ENCODE measurements at places on chromosomes 11 and 22.

DNA sequence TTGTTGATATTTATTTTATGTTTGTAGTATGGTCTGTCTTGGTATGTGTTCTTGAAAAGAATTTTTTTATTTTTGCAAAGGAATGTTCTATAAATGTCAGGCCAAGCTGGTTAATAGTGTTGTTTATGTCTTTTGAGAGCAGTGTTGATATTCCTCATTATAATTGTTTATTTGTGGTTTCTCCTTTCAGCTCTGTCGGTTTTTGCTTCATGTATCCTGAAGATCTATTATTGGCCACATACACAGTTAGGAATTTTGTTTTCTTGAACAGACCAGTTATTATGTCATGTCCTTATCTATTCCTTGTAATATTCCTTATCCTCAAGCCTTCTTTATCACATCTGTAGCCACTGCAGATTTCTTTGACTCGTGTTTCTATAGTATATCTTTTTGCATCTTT is 56.5 kb downstream of the PDHX start:
- DNase-seq = no peak

GRCh38 chr11:13216711-13217075 is 60.9 kb upstream of the BMAL1 start:
- no peak for DNase-seq

- peak; percentile 84 for DNase-seq
Measured at GRCh38 chr11:110797453-110797852, 85.2 kb upstream of the ARHGAP20 start.

DNA sequence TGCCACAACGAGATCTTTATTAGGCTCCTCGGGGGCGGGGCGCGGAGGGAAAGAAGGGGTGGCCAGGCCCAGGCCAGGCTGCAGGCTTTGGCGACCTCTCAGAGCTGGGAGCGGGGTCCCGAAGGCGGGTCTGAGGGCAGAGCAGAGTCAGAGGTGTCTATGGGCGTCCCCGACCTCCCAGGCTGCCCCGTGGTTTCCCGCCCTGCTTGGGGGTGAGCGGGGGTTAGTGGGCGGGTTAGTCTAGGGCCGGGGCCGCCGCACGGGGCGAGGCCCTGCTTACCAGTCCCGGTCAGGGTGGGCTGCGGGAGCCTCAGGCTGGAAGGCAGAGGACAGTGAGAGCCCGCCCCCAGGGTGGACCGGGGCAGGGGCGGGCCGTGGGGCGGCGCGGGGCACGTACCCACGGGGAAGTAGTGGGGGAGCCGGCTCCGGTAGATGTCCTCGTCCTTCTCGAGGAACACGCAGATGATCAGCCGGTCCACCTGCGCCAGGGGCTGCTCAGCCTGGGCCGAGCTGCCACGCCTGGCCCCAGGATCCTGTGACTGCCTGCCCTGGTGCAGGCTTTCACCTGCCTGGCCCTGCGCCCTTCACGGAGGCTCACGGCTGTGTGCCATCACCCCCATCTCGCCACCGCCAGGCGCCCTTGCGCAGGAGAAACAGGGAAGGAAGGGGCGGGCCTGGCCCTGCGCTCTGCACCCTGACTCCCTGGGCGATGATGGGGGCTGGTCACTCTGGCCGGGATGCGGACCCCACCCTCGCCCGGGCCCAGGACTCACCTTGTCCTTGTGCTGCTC is 12.5 kb downstream of the OTUB1 start:
- DNase-seq = no peak

GRCh38 chr11:60879971-60880588 is 12.7 kb downstream of the ZP1 start:
- no peak for DNase-seq

DNA sequence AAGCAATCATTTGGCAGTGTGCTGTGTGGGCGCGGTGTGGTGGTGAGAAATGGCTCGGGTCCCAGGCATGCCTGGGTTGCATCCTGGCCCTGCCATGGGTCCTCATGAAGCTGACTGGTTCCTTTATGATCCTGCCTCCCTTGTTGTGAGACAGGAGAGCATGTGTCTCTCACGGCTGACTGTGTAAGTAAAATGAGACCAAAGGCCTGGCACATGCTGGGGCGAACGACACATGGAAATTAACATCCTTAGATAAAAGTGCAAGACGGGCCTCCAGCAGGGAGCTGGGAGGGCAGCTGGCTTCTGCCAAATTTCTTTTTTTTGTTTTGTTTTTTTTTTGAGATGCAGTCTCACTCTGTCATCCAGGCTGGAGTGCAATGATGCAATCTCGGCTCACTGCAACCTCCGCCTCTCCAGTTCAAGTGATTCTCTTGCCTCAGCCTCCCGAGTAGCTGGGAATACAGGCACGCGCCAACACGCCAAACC is 9.4 kb upstream of the FBLN1 start:
- no peak for DNase-seq

DNA sequence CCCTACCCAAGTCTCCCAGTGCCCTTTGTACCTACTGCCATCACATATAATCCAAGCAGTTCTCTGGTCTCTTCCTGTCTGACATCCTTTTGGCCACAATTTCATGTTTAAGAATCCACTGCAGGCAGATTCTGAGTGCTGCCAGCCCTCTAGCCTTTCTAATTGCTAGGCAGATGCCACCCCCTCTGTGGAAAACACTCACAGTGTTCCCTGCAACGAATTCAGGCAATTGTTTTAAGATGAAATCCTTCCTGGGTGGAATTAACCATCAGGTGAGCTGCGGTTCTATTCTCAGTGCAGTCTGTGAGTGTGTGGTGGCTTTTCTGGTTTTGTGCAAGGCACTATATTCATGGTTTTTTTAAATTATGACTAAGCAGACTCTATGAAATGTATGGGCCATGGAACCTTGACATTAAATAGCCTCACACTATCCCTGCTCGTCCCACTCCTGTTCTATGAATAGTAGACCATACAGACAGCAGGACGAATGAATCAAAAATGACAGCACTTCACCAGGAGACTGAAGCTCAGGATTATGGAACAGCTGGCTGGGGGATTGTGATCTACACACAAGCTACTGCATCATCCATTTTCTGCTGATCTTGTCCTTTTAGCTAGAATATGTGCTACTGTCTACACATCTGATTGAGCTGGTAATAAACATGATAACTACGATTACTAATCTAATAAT is 29.8 kb upstream of the BMAL1 start:
- DNase-seq = no peak

- peak; percentile 34 for DNase-seq
Measured at GRCh38 chr11:613369-613968, 2.3 kb downstream of the IRF7 start.

DNA sequence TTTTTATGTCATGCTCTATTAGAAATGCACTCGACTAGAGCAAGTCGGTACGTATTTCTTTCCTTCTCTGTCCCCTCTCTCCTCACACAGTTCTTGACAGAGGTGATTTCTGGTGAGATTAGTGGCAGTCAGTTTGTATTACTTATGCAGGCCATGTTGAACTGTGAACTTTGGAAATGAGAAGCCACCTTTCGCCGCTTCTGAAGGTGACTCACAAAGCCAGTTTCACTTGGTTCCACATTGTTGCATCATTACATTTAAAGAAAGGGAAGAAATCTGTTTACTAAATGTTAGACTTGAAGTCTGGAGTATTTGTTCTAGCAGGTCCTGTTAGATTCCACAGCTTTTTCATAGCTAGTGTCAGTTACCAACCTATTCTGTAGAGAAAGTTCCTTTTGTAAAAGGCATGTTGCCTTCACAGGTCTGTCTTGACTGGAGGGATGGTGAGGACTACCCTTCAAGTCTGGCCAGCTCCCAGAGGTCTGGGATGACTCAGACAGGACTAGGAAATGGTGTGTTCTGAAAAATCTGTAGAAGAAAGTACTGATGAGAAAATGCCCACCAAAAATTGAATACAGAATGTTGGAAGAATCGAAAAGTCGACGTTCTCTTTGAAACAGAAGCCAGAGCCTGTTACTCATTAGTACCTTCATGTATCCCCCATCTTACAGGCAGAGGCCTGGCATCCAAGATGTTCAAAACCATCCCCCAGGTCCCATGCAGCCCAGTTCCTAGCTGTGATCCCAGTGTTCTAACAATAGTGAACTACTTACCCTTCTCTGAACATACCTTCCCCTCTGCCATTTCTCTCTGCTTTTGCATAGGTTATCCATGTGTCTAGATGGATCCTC is 181.4 kb downstream of the DBX1 start:
- no peak for DNase-seq

DNA sequence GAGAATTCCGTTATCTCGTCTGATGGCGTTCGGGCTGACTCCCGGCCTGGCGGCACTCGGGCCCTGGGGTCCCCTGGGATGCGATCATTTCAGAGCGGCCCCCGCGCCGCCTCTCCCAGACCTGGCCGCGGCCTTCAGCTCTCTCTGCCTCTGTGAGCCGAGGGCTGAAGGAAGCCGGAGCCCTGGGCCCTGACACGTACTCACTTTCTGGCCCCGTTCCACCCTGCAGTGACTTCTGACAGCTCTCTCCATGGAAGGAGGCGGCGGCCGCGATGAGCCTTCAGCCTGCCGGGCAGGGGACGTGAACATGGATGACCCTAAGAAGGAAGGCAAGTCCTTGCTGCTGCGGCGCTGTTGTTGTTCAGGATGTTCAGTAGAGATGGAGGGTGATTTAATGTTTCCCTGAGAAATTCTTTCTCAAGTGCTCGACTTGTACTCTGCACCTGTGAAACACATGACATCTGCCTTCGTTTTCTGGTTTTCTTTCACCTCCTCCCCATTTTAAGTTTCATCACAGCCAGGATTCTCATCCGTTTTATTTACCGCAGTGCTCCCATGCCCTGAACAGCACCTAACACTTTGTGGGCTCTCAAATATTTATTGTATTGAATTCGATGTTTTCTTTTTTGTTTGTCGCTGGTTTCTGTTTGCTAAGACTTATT is 612 bp downstream of the GTSE1 start:
- peak; percentile 10 for DNase-seq

GRCh38 chr22:27022896-27023361 is 365.5 kb downstream of the MIAT start:
- DNase-seq = no peak

GRCh38 chr11:12900496-12900895 is 108.6 kb upstream of the RASSF10 start:
- DNase-seq = no peak

DNA sequence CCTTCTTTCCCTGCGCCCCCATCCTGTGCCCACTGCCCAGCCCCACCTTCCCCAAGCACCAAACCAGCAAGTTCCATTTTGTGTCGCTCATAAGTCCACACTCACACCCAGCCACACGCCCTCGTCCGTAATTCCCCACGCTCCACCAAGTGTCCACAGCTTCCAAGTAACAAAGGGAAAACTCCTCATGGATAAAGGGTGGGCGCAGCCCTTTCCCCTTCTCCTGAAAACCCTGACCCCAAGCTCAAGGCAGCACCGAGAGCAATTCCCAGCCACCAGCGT is 458 bp downstream of the FXYD6 start:
- no peak for DNase-seq

GRCh38 chr22:39292561-39293074 is 26.8 kb downstream of the RPL3 start:
- DNase-seq = peak; percentile 66

DNA sequence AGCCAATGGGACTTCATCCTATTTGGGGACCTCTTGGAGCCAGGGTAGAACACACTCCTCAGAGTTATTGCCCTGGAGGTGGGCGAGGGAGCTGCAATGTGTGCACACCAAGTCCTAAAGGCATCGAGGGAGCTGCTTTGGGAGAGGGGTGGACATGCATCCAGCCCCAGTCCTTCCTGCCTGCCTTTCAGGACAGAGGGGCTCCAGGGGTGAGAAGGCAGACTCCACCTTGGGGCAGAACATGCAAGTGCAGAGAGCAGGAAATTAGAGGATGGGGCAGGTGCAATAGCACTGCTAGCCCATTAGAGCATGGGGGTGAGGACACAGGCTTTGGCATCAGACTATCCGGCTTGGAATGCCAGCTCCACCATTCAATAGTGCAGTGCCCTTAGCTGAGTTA is 288.5 kb downstream of the OPCML start:
- no peak for DNase-seq

GRCh38 chr22:48957311-48957986 is 870.2 kb downstream of the BRD1 start:
- no peak for DNase-seq

DNA sequence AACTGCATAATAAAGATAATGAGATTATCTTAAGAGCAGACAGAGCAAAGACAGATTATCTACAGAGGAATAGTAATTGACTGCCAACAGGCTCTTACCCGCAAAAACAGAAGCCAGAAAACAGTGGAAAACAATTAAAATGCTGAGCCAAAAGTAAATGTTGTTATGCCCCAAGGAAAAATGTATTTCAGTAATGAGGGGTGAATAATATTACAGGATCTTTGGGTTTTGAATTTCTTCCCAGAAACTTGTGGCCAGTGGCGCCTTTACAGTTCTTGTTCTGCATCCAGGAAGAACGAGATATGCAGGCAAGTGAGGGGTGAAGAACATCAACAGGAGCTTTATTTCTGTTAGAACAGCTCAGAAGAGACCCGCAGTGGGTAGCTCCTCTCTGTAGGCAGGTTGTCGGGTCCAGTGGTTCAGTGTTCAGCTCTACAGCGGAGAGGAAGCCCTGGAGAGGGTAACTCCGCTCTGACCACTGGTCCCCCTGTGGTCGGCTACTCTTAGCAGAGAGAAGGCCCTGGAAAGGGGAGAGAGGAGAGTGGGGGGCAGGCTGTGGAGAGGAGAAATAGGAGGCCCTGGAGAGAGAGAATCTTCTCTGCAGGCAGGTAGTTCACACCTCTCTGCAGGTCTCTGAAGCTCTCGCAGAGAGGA is 51.8 kb upstream of the SC5D start:
- DNase-seq = no peak

DNA sequence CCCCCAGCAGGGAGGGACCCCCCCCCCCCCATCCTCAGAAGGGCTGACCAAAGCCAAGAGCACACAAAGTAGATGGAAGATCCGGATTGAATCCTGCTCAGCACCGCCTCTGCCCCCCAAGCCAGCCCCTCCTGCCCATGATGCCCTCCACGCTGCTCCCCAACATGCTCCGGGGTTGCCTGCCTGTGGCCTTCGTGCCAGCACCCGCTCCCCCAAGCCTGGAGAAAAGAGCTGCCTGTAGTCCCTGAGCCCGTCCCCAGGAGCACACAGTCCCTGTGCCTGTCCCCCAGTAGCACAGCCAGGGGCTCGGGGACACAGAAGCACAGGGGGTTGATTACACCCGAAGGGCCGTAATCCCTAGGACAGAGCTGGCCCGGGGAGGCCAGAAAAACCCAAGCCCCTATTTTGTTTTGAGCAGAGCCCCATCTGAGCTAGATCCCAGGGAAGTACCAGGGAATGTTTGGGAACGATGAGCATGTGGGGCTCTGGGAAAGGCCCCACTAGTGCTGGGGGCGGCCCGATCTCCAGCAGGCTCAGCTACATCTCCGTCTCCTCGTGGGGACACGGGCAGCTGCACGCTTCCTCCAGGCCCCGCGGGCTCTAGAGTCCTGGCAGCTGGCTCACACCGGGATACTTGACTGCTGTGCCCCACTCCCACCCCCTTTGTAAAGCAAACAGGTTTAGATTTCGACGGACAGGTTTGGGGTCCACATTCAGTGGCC is 66.7 kb downstream of the PHF21B start:
- DNase-seq = no peak

GRCh38 chr11:128021349-128022006 is 565.9 kb downstream of the ETS1 start:
- no peak for DNase-seq

GRCh38 chr22:36097880-36098279 is 62.7 kb downstream of the APOL3 start:
- no peak for DNase-seq
